ENCODE measurements at places on chromosomes 3 and 15.

GRCh38 chr3:101413656-101414055, 93.3 kb upstream of the IMPG2 start:
- no peak for DNase-seq

- no peak for DNase-seq
These were observed 3.3 kb upstream of the ARIH2 start for GRCh38 chr3:48915296-48915695.

DNA sequence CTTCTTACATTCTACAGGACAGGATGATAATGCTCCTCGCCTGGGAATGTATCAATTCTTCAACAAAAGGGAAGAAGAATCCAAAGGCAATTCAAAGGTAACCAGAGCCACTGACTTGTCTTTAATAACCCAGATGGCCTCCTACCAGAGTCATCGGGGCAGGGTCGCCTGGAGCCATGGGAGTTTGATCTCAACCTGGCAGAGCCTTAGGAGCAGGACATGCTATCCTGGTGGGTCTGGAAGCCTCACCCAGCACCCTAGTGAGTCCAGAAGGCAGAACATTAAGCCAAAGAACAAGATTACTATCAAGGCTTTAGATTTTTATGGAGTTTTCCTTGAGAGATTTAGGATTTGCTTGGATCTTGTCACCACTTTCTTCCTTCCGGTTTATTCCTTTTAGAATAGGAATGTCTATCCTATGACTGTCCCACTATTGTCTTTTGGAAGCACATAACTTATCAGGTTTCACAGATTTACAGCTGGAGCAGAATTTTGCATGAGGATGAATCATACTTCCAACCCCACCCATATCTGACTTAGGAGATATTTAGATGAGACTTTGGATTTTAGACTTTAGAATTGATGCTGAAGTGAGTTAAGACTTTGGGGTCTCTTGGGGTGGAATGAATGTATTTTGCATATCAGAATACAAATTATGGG, 330.3 kb upstream of the GOLIM4 start:
- DNase-seq: no peak

GRCh38 chr15:100651253-100651652, 48.9 kb downstream of the ASB7 start:
- no peak for DNase-seq

- DNase-seq: no peak
These were observed 452.8 kb upstream of the THBS1 start for GRCh38 chr15:39127925-39128617.

DNA sequence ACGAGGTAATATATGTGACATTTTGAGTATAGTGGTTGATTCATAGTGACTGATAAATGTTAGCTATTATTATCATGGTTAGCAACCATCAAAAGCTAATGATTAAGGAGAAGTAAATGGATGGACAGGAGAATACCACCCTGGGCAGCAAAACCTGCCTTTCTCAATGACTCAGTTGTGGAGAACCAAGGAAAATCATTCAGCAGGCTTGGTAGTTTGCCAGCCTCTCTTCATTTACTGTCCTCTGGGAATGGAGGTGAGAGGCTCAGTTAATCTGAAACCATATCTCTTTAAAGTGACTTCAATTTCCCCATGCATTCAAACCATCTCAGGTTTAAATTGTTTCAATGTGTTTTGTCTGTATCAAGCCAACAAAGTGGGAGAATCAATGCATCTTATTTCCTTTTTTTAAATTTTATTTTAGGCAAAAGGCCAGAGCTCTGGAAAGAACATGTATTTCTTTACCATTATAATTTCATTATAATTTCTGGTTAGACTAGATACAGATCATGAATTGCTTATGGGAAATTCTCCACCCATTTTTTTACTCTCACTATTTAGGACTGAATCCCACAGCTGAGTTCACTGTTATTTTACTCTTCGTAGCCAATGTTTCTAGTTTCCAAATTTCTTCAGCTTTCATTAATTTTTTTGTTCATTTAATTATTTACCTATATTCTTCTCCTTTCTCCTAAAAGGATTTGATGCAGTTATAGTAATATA, 2.7 kb downstream of the TM4SF18 start:
- no peak for DNase-seq
